ENCODE measurements at places on chromosomes 2 and 18.

GRCh38 chr2:167383610-167384194 lies 495.4 kb downstream of the XIRP2 start:
- no peaks in the 10 kb centered on the region for H3K36me3 ChIP-seq
- H3K4me3 ChIP-seq: no peak overlapping the region
- no peak for ATAC-seq
- no peak overlapping the region for H3K27ac ChIP-seq

DNA sequence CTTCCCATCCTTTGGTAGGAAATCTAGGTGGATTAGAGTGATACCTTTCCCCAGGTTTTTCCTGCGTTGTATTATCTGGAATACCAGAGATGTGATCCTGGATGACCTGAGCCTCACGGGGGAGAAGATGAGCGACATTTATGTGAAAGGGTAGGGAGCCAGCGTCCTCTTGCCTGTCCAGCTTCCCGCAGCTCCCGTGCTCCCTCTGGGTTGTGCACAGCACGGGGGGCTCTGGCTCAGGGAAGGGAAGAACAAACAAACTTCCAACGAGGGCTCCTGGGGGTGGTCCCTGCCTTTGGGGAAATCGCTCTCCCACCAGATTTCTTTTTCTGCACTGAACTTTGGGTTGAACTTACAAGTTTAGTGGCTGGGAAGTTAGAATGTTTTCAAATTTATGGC lies 215.7 kb downstream of the DYSF start:
- ATAC-seq: no peak
- H3K36me3 ChIP-seq: peaks cover 76% of the 10 kb centered on the region
- H3K27me3 ChIP-seq: no peaks in the 10 kb centered on the region
- H3K4me3 ChIP-seq: no peak overlapping the region
- H3K27ac ChIP-seq: no peak overlapping the region
- no peaks in the 10 kb centered on the region for H3K4me1 ChIP-seq

DNA sequence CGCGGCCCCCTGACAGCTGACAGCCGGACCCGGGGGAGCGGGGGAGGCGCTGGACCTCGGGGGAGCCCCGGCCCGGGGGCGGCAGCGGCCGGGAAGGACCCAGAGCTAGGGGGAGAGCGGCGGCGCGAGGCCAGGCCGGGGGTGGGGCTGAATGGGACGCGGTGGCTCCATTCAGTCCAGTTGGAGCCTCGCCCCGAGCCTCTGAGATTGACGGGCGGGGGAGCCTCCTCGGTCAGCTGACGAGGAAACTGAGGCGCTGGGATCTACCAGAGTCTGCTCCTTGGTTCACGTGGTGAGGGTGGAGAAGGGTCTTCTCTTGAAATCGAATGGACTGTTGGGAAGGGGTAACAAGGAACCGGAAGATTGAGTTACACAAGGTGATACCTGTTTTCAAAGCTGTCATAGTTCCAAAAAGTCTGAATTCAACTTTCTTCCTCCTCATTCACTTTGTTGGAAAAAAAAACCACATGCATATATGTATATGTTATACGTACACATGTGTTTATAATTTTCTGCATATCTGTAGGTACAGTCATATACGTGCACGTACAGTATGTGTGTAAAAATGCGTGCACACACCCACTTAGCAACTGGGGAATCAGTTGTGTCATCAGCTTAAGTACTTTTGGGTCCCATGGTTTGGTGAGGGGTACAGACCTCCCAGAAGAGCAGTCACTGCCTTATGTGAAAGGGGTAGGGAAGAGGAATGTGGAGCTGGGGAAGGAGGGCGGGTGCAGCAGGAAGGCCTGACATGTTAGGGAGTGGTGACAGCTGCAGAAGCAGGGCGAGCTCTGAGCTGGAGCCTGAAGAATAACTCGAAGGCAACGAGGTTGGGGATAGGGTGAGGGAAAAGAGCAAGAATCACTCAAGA lies 628 bp downstream of the PPP1R7 start:
- no peaks in the 10 kb centered on the region for H3K27me3 ChIP-seq
- peak; percentile 2 for ATAC-seq
- H3K36me3 ChIP-seq: peaks cover 28% of the 10 kb centered on the region
- peaks cover 3% of the 10 kb centered on the region for H3K4me1 ChIP-seq

DNA sequence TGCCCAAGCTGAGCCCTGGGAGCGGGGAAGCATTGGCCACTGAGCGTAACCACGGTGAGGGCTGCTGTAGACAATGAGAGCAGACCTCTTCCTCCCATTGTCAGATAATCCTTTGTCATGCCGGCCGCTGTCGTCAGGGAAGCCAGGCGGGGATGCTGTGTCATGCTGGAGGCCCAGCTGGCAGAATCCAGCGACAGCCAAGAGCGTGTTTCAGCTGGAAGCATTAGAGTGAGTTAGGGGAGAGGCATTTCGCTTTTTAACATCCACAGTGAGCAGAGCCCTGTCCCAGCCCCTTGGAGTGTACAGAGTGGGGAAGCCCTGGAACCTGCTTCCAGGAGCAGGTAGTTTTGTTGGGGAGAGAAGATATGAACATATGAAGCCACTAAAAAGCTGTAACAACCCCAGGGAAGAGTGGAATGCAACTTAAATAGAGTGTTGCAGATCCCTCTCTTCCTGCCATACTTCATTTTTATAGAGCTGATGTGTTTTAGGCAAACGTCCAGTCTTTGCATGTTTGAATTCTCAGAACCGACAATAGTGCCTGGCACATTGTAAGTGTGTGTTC lies 7.0 kb downstream of the CTIF start:
- H3K27ac ChIP-seq: peak overlapping the region; percentile 83
- no peaks in the 10 kb centered on the region for H3K27me3 ChIP-seq
- no peaks in the 10 kb centered on the region for H3K36me3 ChIP-seq
- peaks cover 41% of the 10 kb centered on the region for H3K4me1 ChIP-seq
- ATAC-seq: peak; percentile 30

DNA sequence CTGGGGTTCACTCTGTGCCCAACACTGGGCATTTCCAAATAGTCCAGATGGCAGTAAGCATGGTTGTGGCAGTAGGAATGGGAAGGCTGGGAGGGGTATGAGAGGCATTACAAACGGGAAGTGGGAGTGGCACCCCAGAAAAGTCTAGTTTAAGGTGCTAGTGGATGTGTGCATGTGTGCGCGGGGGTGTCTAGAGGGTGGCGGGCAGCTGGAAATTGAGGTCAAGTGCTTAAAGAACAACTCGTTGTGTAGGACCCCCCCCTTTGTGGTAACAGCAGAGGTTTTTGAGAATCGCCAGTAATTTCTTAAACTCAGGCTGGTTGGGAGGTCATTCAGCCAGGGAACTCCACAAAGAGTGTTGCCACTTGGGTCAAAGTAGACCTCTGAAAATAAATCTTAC lies 69.9 kb downstream of the RHBDD1 start:
- no peak overlapping the region for H3K27ac ChIP-seq
- no peak overlapping the region for H3K4me3 ChIP-seq
- peaks cover 17% of the 10 kb centered on the region for H3K4me1 ChIP-seq
- no peak for ATAC-seq

- no peaks in the 10 kb centered on the region for H3K27me3 ChIP-seq
- no peak for ATAC-seq
Measured at GRCh38 chr2:201440182-201440581, 11.1 kb downstream of the TRAK2 start.

GRCh38 chr2:159300586-159300985 lies 14.1 kb upstream of the WDSUB1 start:
- no peak overlapping the region for H3K4me3 ChIP-seq
- no peak for ATAC-seq
- H3K27ac ChIP-seq: no peak overlapping the region
- H3K4me1 ChIP-seq: no peaks in the 10 kb centered on the region
- no peaks in the 10 kb centered on the region for H3K36me3 ChIP-seq

- peaks cover 5% of the 10 kb centered on the region for H3K4me1 ChIP-seq
- no peaks in the 10 kb centered on the region for H3K27me3 ChIP-seq
- H3K36me3 ChIP-seq: no peaks in the 10 kb centered on the region
- H3K27ac ChIP-seq: no peak overlapping the region
- no peak for ATAC-seq
Measured at GRCh38 chr18:46042571-46043123, 29.4 kb downstream of the PSTPIP2 start.

DNA sequence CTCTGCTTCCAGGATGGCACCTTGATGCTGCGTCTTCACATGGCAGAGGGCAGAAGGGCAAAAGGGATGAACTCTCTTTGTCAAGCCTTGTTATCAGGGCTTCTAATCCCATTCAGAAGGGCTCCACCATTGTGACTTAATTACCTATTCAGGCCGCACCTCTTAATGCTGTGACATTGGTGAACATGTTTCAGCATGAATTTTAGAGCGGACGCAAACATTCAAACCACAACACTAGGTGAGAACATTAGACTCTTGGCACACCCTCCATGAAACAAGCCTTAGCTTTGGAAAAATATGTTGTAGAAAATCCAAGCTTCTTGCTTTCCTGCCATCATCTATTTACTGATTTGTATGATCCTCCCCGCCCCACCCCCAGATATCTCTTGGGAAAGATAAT lies 17.9 kb downstream of the DAW1 start:
- ATAC-seq: no peak
- H3K27ac ChIP-seq: no peak overlapping the region
- no peaks in the 10 kb centered on the region for H3K4me1 ChIP-seq
- no peaks in the 10 kb centered on the region for H3K27me3 ChIP-seq
- no peaks in the 10 kb centered on the region for H3K36me3 ChIP-seq

DNA sequence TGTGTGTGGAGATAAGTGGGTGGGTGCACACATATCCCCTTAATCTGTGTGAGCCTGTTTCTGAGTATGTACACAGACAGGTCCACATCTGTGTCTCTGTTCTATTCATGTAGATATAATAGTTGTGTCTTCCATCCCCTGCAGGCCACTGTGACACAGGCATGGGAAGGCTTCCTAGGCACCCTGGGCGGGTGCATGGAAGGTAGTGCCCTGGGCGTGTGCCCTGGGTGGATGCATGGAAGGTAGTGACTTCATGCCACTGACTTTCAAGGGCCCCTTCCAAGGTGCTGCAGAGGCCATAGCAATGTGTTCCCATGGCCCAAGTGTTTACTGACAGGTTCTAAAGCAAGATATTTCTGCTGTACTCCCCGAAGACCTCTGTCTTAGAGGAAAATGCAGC lies 462.5 kb upstream of the HS6ST1 start:
- no peaks in the 10 kb centered on the region for H3K36me3 ChIP-seq
- peaks cover 9% of the 10 kb centered on the region for H3K27me3 ChIP-seq
- no peak overlapping the region for H3K27ac ChIP-seq
- no peak for ATAC-seq

DNA sequence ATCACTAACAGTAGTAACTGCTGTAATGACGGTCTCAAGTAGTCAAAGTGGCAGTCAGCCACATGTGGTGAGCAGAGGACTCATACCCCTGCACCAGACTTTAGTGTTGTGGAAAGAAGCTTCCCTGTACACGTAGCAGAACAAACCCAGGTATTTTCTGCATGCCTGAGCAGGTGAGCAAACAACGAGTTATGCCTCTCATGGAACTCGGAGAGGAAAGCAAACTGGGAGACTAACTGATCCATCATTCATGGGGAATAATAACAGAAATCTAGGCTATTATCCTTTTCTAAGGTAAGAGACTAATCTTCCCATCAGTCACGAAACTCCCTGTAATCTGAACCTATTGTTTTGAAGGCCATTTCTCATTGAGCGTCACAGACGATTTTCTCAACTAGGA lies 1495.2 kb upstream of the NXPH2 start:
- ATAC-seq: no peak
- no peaks in the 10 kb centered on the region for H3K27me3 ChIP-seq
- H3K4me3 ChIP-seq: no peak overlapping the region
- H3K27ac ChIP-seq: no peak overlapping the region

DNA sequence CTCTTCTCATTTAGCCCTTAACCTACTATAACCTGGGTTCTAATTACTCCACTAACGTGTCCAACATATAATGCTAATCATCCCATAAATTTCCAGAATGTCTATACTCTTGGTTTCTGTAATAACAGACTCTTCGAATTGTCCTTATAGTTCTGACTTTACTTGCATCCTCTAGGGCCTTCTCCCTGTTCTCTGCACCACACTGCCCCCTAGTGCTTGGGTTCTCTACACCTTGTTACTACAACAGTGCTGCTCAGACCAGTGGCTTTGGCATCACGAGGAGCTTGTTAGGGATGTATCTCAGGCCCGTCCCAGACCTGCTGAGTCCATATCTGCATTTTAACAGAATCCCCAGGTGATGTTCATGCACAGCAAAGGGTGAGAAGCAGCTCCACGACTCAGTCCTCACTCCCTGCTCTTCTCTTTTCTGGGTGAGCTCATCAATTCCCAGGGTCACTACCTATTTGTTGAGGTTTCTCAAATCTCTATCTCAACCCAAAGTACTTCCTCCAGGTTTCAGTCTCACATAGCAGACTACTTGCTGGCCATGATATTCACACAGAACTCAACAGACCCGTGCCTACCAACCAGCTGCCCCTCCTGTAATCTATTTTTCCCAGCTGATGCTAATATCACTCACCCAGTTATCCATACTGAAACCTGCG lies 14.5 kb upstream of the DDX1 start:
- H3K36me3 ChIP-seq: no peaks in the 10 kb centered on the region
- H3K4me3 ChIP-seq: no peak overlapping the region

- H3K36me3 ChIP-seq: no peaks in the 10 kb centered on the region
- H3K27me3 ChIP-seq: no peaks in the 10 kb centered on the region
- ATAC-seq: no peak
Measured at GRCh38 chr2:117943013-117943672, 70.7 kb downstream of the CCDC93 start.

GRCh38 chr2:54353216-54353615 lies 97.2 kb upstream of the TSPYL6 start:
- no peak overlapping the region for H3K27ac ChIP-seq
- no peaks in the 10 kb centered on the region for H3K27me3 ChIP-seq
- no peaks in the 10 kb centered on the region for H3K4me1 ChIP-seq
- no peak overlapping the region for H3K4me3 ChIP-seq
- no peaks in the 10 kb centered on the region for H3K36me3 ChIP-seq

DNA sequence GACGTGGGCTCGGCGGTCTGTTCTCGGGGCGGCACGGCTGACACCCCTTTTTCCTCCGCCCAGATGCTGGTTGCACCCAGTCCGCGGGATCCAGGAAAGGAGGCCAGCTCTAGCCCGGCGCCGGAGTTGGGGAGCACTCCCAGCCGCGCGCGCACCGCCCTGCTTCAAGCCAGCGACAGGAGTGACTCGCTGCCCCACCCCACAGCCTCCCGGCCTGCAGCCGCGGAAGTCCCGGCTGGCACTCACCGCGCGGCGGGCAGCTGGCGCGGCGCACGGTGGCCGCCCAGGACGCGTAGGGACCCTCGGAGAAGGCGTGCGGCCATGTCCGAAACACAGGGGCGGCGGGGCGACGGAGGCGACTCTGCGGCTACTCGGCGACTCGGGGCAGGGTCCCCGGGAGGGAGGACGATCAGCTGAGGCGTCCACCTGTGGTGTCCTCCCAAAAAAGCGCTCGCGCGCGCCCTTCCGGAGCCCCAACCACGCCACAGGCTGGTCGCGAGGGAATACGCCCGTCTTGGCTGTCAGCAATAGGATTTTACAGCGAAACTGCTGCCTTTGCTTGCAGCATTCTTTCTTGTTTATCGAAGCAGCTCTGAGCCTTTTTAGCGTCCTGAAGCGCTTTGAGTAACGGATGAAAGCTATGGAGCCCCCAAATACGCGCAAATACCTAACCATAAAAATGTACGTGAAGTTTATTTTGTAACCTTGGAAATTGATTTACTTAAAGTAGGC lies at the start of gene ACADL:
ACADL (minus strand) TSS at position 507 of the 732 bp plus-strand sequence; CDS start at position 323, 184 bp downstream.
- peak within 1 kb of the TSS; percentile 25 for H3K4me3 ChIP-seq
- no peaks in the 10 kb centered on the region for H3K36me3 ChIP-seq
- H3K4me1 ChIP-seq: peaks cover 5% of the 10 kb centered on the region
- H3K27ac ChIP-seq: peak within 1 kb of the TSS; percentile 52
- H3K27me3 ChIP-seq: peaks cover 47% of the 10 kb centered on the region
- peak; percentile 79 for ATAC-seq
